ENCODE measurements at places on chromosomes 11 and 22.

GRCh38 chr22:21054714-21055563, 9.2 kb downstream of the LRRC74B start:
- DNase-seq = no peak

DNA sequence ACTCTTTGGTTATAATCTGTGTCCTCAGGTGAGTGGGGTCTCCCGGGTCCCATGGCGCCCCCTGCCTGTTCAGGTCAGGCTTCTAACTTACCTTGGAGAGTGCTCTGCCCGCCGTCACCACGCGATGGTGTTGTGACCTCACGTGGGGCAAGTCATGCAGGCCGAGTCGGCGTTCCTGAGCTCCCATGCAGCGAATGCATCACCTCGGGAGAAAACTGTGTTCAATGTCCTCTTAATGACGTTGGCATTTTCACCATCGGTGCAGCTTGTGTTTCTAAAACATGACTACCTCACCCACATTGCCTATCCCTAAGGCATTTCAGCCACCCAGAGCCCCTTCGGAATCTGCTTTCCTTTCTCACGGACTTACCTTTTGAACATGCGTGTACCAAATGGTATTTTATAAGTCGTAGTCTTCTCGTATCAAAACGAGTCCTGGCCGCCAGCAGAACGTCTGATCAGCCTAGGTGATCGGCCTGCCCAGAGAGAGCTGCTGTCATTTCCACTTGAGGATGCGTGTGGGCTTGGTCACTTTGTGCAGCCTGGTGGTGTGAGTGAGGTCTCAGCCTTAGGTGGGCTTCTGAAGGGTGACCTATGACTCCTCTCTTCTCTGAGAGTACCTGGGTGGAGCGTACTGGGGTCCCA, 64.8 kb downstream of the TBC1D22A start:
- no peak for DNase-seq

GRCh38 chr22:45551310-45552016, 48.8 kb downstream of the FBLN1 start:
- no peak for DNase-seq

- DNase-seq = no peak
Measured at GRCh38 chr11:57764021-57764420, 2.4 kb downstream of the CTNND1 start.

- DNase-seq = no peak
Measured at GRCh38 chr11:26950260-26950719, 43.6 kb upstream of the FIBIN start.

- DNase-seq = no peak
Measured at GRCh38 chr22:31349960-31350359, 3.8 kb upstream of the PATZ1 start.

- no peak for DNase-seq
Measured at GRCh38 chr11:33387581-33387980, 130.4 kb downstream of the HIPK3 start.

DNA sequence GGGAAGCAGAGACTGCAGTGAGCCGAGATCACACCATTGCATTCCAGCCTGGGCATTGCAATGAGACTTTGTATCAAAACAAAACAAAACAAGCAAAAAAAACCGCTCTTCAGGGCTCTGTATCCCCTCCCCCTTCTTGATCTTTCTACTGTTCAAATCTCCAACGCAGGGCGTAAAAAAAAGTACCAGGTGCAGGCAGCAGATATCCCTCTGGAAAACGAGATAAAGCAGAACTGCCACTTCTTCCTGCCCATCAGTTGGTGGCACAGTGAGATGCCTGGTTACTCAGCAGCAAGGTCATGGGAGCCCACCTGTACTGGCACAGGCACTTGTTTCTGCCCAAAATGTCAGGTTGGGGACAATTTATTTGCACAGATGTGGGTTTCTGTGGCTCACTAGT, 11.2 kb downstream of the CCS start:
- DNase-seq = no peak

DNA sequence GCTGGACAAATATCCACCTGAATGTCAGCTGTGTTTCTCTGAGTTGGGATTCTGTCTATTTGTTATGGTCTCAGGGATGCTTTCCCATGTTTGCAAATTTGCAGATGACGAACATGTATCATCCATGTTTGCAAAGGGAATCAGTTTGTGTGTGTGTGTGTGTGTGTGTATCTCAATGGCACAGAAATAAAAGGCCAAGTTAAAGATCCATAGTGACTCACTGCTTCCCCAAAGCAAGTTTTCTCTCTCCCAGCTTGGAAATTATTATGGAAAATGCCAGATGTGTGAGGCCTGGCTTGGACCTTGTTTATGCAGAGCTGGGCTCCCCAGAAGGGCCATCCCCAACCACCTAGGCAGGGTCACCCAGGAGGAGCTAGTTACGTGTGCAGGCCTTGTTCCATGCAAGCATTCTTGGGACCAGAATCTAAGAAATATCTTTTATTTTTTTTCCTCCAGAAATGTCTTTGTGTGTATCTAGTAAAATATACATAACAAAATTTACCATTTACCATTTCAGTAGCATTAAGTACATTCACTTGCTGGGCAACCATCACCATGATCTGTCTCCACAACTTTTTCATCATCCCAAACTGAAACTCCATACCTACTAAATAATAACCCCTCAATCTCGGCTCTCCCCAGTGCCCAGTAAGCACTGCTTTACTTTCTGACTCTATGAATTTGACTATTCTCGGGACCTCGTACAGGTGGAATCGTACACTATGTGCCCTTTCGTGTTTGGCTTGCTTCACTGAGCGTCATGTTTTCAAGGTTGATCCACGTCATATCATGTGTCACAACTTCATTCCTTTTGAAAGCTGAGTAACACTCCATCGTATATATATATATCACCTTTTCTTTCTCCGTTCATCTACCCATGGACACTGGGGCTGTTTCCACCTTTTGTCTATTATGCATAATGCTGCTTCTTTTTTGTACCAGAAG, 56.6 kb upstream of the WNT7B start:
- DNase-seq = no peak

GRCh38 chr11:107804971-107805370, 53.6 kb downstream of the SLC35F2 start:
- DNase-seq = no peak

DNA sequence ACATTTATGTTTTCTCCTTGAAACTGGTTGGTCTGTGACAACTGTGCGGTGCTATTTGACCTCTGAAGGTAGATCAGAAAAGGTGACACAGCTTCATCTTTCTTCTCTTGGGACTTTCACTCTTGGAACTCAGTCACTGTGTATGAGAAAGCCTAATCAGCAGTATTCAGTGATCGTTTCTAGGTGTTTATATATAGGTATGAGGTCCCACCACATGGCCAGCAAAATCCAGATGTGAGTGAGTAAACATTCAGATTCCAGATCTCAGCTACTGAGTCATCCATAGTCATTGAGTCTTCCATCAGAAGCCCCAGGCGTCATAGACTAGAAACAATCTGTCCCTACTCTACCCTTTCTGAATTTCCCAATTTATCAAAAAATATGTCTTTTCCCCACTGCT, 117.3 kb upstream of the CTSC start:
- no peak for DNase-seq

- no peak for DNase-seq
Measured at GRCh38 chr22:30238136-30238535, 8.4 kb downstream of the LIF start.

Measured in HuH-7 (cell line).